NCI-H345 (cell line): ENCODE measurements at places on chromosomes 16 and 17.
A peak's percentile ranks its signal among the peaks of the same experiment; 100 is the strongest.

- no peak for DNase-seq
Observed at GRCh38 chr16:58495521-58496331, 4.2 kb upstream of the NDRG4 start.

GRCh38 chr17:72119873-72120641 lies 763 bp upstream of the SOX9 start:
- peak; percentile 65 for DNase-seq

GRCh38 chr16:66335704-66336329 lies 30.7 kb upstream of the CDH5 start:
- DNase-seq: peak; percentile 94

DNA sequence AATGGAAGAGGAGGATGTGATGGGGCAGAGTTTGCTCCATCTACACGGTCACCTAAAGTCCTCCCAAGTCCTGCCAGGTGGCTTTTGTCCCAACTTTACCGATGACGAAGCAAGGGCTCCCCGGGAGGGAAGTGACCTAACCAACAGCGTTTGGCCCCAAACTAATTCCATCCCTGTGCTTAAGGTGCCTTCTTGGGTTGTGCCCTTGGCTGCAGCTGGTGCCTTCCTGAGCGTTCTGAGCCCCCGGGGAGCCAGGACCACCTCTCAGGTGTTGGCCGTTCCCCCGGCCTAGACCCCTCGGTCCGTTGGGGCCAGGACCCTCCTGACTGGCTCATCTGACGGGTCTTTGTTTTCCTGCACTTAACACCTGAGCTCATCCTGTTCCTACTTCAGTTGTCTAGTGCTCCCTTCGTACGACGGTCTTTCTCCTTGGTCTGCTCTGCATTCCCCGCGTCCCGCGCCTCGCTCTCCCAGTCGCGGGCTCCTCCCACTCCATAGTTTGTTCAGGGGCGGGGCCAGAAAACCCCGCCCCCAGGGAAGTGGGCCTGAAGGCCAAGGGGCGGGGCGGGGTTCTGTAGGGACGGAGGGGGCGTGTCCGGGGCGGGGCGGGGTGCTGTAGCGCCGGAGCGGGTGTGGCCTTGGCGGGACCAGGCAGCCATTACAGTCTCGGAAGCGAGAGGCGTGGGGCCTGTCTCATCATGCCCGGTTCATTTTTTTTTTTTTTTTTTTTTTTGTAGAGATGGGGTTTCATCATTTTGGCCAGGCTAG lies 822 bp upstream of the ZSCAN10 start:
- peak; percentile 64 for DNase-seq
